ENCODE measurements at places on chromosomes 6 and 20. TPM values are rescaled to one million over a fixed set of nuclear protein-coding genes. Genes with fewer than 3 reads are reported as not detected.

DNA sequence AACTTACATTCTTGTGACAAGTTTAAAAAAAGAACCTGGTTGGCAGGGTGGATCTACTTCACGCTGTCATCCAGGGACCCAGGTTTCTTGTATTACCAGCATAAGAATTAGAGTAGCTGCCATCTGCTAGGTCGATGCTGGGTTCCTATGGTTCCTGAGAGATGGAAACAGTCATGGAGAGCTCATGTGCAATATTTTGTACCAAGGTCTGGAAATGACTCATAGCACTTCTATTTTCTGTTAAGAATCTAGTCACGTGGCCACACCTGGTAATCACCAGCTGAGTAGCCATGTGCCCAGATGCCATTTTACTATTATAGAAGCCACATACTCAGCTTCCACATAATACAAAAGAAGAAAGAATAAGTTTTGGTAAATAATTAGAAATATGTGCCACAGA is 171.3 kb downstream of the CD83 start:
- DNase-seq = no peak

The TOX2 gene
- total RNA-seq = 1.2 TPM

GRCh38 chr6:168025831-168026710 is 28.6 kb downstream of the KIF25 start:
- peak; percentile 73 for DNase-seq

DNA sequence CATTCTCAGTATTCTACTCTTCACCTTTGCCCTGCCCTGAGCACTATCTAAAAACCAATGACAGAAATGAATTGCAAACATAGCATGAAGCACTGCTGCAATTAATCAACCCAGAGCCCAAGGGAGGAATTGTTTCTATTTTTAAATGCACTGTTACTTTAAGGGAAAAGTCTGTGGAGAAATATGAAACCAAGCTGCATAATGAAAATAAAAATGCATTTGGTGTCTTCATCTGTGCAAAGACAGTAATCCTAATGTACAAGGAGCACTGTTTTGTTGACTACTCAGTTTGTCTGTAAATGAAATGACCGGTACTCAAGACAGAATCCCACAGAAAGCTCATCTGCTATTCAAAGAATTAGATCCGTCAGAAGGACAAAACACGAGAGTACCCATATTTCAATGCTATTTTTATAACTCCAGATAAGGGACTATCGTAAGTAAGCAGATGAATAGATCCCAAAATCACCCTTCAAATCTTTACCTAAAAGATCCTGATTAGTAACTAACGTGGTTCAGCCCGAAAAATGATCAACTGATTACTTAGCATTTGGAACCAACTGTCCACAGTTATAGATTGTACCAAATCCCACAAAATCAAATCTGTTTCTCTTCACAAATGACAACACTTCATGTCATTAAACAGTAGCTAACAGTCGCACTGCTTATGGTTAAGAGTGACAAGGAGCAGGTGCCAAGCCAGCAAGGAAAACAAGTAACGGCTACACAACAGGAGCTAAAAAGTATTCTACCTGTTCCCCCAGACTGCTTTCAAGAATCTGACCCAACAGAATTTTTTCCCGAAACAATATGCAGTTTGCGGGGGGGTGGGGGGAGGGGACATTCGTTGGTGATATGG is 2.4 kb downstream of the KIF13A start:
- no peak for DNase-seq

GRCh38 chr6:85412911-85413430 is 36.9 kb upstream of the NT5E start:
- no peak for DNase-seq

The TAGAP gene
- total RNA-seq = 5.7 TPM

GRCh38 chr6:106629859-106630163 is 433 bp downstream of the QRSL1 start:
- DNase-seq = no peak

GRCh38 chr6:1609648-1610496 is at the start of gene FOXC1:
Gene FOXC1 (plus strand): TSS chr6:1609915. CDS start chr6:1610446, 531 bp downstream.
- peak; percentile 95 for DNase-seq

- no peak for DNase-seq
Observed at GRCh38 chr6:101146389-101146788, 247.1 kb upstream of the GRIK2 start.

The PPP1R3G gene
- total RNA-seq = 1.3 TPM

Data from mesenteric fat pad (tissue), 1 donor.